ENCODE measurements at places on chromosomes 13 and 19.

DNA sequence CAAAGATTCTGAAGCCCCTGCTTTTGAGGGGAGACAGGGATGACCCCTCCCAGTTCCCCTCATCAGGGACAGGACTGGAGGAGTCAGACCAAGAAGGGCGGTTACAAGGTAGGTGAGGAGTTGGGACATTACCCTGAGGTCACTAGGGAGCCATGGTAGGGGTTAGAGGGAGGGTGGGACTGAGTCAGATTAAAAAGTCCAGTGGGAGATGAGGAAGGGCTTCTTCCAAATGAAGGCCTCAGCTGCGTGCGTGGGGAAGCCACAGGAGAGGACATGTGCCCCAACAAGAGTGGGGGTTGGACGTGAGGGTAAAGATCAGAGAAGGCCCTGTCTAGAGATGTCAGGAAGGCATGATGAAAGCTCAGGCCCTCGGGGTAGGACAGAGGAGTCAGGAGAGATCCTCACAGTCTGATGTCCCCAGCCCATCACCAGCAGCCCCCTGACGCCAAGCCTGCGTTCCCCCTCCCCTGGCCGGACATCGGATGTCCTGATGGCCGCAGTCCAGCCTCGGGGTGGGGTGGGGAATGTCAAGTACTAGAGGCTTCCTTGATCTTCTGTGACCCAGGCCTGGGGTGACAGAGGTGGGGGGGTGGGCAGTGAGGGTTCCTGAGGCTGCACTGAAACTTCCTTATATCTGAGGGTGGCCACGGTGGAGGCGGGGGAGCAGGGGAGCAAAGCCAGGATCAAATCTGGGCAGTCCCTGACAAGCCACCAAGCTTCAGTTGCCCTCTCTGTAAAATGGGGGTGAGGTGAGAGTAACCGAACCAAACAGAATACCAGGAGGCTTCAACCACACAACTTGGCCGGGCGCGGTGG is 6.5 kb upstream of the MFSD12 start:
- no peak for DNase-seq

DNA sequence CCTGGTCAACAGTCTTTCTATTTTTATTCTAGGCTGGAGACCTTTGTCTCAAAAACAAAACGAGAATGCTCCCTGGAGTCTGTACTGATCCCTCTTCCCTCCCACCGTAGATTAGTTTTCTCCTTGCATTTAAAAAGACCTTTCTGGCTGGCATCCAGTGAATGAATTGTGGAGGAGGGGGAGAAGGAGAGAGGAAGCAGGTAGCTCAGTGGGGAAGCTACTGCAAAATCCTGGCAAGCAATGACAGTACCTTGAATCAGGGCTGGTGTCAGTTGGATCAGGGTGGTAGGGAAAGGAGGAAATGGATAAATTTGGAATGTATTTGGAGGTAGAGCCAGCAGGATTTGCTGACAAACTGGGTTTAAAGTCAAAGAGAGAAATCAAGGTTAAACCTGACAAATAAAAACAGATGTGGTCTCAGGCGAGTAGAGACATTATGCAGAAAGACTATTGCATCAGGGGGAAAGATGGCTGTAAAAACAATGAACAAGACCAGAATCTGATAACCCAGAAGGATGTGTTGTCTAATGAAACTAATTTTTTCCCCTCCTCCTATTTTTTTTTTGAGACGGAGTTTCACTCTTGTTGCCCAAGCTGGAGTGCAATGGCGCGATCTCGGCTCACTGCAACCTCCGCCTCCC is 3.5 kb upstream of the CYP2S1 start:
- no peak for DNase-seq

- no peak for DNase-seq
Measured at GRCh38 chr13:32903720-32904119, 112.5 kb upstream of the KL start.

DNA sequence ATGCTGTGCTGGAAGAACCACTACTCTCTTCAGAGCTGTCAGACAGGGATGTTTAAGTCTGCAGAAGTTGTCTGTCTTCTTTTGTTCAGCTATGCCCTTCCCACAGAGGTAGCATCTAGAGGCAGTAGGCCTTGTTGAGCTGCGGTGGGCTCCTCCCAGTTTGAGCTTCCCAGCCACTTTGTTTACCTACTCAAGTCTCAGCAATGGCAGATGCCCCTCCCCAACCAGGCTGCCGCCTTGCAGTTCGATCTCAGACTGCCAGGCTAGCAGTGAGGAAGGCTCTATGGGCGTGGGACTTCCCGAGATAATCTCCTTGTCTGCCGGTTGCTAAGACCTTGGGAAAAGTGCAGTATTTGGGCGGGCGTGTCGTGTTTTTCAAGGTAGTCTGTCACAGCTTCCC is 42.1 kb upstream of the UQCRFS1 start:
- DNase-seq: peak; percentile 38

GRCh38 chr19:737591-738093 is 13.3 kb upstream of the MISP start:
- no peak for DNase-seq

GRCh38 chr13:91375116-91375729 is 23.2 kb upstream of the GPC5 start:
- DNase-seq: no peak

DNA sequence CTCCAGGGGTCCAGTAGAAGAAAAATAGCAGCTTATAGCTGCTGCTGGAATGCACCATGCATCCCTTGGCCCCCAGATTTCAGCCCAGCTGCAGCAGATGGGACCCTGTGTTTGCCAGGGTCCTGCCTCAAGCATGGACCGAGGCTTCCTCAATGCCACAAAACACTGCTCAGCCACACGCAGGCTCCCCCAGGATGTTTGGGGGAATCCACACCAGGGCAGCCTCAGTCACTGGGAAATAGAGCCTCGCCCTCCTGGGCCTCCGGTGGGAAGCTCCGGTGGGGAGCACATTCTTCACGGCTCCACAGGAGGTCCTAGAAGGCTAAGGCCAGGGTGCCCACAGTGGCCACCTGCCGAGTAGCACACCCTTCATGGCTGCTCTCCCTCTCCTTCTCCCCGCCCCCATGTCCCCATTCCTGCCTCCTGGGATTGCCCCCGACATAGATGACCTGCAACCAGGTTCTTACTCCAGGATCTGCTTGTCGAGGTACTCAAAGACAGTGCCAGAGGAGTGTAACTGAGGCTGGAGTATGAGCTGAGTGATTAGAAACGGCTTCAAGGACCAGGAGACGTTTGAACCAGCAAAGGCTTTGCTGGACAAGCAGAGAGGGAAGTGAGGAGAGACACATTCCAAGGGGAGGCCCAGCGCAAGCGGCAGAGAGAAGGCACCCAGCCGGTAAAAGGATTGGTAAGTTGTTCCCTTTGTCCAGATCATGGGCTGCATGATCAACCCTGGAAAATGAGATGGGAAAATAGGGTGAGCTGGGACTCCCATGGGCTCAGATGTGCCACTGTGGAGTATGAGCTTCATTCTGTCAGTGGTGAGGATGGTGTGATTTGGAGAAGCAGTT is 110.7 kb upstream of the UQCRFS1 start:
- DNase-seq: no peak

DNA sequence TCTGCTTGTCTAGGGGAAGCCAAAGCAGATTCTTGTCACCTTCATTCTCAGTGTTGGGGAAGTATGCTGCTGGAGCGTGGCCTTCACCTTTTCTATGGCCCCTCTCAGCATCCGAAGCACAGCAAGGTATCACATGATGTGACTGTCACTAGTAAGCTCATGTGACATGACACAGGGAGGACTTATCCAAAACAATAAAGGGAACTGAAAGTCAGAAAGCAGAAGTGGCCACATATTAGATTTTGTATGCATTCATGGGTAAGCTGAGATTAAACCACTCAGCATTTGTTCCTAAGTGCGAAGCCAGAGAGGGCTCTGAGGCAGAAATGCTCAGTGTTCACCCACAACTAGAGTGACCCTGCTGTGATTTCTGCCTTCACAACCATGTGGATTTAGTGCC is 72.8 kb upstream of the PCDH8 start:
- DNase-seq: no peak

- no peak for DNase-seq
Measured at GRCh38 chr13:26186995-26187394, 35.1 kb downstream of the RNF6 start.

DNA sequence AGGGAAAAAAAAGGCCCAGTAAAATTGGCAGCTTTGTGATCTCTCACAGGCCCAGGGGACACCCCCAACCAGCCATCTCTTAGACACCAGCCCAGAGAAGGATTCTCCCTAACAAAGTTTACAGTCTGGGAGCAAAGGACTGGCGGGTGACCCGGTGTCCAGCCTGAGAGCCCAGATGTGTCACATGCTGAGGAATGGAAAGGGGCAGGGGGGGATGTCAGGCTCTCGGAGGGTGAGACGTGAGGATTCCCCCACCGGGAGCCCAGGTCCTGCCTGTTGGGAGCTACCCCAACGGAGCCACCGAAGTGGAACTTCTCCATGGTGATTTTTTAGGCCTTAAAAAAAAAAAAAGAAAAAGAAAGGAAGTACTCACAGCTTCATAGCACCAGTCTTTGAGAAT is 4.8 kb upstream of the CTXN1 start:
- no peak for DNase-seq

DNA sequence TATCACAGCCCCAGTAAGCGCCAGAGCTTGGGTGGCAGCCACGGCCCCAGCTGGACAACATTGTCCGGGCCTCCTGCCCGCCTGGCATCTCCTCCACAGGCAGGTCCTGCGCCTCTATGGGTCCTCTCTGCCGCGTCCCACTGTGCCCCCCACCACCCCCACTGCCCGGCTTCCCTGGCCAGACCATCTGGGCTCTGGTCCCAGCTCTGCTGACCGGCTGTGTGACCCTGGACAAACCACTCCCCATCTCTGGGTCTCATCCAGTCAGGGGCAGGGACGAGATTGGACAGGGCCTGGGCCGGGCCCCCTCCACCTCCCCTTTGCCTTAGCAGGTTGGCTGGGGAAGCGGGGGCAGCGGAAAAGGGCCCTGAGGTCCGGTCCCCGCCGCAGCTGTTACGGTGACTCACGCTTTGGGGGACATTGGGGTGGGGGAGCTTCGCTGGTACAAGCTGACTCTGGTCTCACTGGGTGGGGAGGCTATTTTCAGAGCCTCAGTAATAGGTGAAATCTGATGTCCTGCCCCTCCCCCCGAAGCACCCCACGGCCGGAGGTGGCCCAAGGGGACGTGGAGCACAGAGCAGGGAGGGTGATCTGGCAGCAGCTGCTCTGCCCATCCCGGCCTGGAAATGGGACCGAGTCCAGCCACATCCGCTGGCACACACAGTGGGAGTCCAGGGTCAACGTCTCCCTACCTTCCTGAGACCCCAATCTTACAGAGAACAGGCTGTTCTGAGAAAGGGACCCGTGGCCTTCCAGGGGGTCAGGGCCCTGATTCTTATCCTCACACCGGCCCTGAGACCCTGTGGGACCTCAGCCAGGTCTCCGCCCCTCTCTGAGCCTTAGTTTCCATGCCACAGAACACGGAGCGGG is 9.1 kb downstream of the NFIC start:
- peak; percentile 90 for DNase-seq

Measured in suprapubic skin (tissue), 4 donors.